EL (cell line): ENCODE measurements at places on chromosomes 1 and 21.

- peak; percentile 81 for DNase-seq
Measured at GRCh38 chr21:34743831-34744230, 75.0 kb downstream of the CLIC6 start.

- peak; percentile 73 for DNase-seq
Measured at GRCh38 chr1:31788825-31789256, 24.7 kb upstream of the ADGRB2 start.

GRCh38 chr1:61504305-61504704 is 220.6 kb downstream of the TM2D1 start:
- DNase-seq = no peak

- DNase-seq = no peak
Measured at GRCh38 chr21:45246386-45247320, 41.0 kb downstream of the POFUT2 start.

DNA sequence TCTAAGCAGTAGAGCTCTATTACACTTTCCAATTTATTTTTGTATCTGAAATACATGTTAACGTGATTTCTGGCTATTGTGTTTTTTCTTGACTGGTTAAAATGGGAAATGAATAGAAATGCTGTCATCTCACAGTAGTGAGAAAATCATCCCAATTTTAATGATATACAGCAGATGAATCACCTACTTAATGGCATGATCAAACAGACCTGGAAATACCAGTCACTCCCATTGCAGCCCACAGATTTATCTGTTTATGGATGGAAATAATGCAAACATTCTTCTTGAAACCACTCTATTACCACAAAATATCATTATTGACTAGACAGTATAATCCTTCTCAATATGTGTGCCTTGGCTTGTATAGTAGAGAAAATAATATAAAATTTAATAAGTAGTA is 497.8 kb upstream of the ADAMTS5 start:
- peak; percentile 26 for DNase-seq

DNA sequence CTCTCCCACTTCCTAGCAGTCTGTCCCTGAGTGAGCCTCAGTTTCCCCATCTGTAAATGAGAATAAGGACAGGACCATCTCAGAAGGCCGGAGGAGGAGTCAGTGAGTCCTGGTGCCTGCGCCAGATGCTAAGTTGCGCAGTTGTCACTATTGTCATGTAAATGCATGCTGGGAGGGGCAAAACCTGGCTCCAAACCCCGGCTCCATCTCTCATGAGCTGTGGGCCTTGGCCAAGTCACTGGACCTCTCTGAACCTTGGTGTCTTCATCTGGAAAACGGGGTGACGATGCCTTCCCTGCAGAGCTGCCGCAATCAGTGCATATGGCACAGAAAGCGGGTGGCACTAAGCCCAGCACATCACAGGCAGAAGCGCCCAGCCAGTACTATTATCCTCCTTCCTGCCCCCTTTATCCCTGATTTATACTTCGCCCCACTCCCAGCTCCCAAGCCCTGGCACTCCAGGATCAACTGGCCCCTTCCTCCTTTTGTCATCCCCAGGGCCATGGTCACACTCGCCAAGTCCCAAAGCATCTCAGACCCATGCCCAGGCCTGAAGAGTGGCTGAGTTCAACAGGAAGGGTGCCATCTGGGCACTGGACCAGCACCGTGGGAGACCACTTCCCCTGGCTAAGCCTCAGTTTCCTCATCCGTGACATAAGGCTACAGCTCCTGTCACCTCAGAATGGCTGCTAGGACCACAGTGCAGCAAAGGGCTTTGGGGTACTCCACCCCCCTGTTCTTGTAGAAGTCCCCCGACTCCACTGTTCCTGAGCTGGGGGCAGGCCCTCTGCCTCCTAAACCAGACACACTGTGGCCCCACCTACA is 4.3 kb upstream of the PLEKHG5 start:
- no peak for DNase-seq

GRCh38 chr1:233294913-233295236 is 650 bp downstream of the PCNX2 start:
- DNase-seq = peak; percentile 81

DNA sequence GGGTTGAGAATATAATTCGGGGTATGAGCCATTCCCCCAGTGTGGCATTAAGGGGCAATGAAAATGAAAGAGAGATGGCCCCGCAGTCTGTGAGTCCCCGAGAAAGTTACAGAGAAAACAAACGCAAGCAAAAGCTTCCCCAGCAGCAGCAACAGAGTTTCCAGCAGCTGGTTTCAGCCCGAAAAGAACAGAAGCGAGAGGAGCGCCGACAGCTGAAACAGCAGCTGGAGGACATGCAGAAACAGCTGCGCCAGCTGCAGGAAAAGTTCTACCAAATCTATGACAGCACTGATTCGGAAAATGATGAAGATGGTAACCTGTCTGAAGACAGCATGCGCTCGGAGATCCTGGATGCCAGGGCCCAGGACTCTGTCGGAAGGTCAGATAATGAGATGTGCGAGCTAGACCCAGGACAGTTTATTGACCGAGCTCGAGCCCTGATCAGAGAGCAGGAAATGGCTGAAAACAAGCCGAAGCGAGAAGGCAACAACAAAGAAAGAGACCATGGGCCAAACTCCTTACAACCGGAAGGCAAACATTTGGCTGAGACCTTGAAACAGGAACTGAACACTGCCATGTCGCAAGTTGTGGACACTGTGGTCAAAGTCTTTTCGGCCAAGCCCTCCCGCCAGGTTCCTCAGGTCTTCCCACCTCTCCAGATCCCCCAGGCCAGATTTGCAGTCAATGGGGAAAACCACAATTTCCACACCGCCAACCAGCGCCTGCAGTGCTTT is 9.4 kb downstream of the PROX1 start:
- no peak for DNase-seq

- no peak for DNase-seq
Measured at GRCh38 chr1:15833842-15834405, 13.6 kb upstream of the SPEN start.

GRCh38 chr1:191582169-191582568 is 576.1 kb upstream of the RGS18 start:
- DNase-seq = no peak

DNA sequence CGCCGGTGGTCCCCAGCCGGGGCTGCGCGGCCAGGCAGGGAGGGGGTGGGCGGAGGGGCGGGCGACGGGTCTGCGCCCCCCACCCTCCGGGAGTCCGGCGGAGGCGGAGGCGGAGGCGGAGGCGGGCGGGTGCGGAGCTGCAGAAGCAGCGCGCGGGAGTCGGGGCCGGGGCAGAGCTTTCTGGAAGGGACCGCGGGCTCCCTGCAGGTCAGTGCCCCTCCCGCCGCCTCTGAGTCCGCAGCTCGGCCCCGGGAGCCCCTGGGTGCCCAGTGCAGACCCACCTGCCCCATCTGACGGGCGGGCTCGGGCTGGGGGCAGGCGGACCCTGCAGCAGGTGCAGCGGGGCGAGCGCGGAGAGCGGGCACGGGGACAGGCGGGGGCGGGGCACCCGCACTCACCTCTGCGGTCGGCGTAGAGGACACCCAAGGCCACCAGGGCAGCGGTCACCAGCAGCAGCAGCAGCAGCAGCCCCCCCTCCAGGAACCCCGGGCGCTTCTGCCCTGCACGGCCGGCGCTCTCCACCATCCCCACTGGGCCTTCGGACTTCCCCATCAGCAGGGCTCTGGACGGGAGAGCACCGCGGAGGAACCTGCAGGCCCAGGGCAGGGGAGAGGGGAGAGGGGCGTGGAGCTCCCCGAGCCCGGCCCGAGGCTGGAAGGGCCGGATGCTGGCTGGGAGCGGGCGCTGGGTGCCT is 3.7 kb downstream of the MMEL1 start:
- DNase-seq = no peak

DNA sequence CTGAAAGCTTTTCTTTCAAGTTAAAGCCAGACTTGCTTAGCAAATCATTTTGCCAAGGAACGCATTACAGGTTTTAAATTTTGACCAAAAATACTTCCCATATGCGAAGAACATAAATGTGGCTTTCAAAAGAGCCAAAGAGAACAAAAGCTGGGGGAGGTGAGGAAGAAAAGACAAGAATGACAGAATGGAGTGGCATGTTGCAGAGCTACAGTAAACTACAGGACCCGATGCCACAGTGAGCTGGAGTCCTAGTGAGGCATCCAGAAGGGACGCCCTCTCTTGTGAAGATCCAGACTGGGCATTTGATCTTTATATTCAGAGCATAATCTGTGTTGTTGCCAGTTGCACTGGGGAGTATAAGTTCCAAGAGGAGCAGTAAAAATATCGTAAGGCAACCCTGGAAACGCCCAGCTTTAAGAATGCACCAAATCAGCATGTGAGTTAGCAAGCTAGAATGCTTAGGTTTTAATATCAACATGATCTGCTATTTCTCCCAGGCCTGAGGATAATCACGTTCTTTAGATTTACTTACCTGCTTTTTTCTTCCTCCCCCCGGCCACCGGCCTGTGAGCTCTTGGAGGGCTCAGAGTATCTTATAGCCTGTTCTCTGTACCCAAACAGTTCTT is 48.4 kb upstream of the HOOK1 start:
- DNase-seq = no peak

DNA sequence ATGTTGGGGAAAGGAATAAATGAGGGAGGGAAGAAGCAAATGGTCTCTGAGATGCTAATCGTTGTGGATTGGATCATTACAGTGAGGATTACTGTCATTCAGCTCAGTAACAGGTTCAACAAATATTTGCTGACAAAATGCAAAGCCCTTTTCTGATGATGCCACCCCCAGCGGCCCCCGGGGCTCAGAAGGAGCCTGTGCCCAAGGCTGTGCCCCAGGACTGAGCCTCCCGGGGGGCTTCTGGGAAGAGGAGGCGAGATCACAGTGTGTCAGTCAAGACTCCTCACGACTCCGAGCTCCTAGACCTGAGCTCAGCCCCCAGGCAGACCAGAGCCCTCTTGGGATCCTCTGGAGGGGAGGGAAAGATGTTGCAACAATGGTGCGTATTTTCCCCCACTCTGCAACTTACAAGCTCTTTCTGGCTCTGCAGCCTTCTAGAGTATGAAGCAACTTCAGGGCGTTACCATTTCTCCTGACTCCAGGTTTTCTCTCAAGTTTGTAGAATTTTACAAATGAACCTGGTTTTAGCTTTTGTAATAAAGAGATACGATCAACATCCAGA is 20.8 kb downstream of the EPHA8 start:
- no peak for DNase-seq

- no peak for DNase-seq
Measured at GRCh38 chr1:183288583-183288982, 102.5 kb downstream of the LAMC2 start.

- no peak for DNase-seq
Measured at GRCh38 chr1:41850029-41850428, 68.7 kb downstream of the HIVEP3 start.

GRCh38 chr1:197485790-197486189 is 217.7 kb downstream of the CRB1 start:
- DNase-seq = peak; percentile 5

DNA sequence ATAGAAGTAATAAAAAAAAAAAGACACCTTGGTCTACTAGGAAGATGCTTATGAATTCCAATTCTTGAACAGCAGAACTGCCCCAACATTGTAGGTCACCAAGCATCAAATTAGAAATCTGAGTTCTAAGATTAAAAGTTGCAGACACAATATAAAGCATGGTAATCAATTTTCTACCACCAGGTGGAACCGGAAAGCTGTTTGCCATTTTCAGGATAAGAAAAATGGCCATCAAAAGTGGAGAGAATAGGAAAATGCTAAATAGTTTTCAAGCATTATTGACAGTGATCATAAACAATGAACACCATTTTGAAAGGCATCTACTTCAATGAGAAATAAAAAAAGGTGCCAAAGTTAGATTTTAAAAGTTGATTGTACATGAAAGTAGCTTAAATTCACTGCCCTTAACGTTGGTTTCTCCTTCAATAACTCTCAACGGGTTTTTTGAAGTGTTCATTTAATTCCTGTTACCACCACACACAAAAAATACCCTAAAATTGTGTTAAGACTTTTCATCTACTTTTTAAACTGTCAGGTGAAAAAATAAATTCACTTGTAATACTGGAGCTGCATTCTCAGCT is 252.9 kb downstream of the KCNT2 start:
- DNase-seq = peak; percentile 27

- peak; percentile 75 for DNase-seq
Measured at GRCh38 chr1:7893529-7894180, 40.8 kb upstream of the UTS2 start.

GRCh38 chr1:30101016-30101415 is 622.4 kb downstream of the MATN1 start:
- no peak for DNase-seq

GRCh38 chr1:21469581-21469980 is 29.6 kb downstream of the NBPF3 start:
- no peak for DNase-seq

GRCh38 chr1:200409203-200409760 is 554 bp downstream of the ZNF281 start:
- DNase-seq = no peak

DNA sequence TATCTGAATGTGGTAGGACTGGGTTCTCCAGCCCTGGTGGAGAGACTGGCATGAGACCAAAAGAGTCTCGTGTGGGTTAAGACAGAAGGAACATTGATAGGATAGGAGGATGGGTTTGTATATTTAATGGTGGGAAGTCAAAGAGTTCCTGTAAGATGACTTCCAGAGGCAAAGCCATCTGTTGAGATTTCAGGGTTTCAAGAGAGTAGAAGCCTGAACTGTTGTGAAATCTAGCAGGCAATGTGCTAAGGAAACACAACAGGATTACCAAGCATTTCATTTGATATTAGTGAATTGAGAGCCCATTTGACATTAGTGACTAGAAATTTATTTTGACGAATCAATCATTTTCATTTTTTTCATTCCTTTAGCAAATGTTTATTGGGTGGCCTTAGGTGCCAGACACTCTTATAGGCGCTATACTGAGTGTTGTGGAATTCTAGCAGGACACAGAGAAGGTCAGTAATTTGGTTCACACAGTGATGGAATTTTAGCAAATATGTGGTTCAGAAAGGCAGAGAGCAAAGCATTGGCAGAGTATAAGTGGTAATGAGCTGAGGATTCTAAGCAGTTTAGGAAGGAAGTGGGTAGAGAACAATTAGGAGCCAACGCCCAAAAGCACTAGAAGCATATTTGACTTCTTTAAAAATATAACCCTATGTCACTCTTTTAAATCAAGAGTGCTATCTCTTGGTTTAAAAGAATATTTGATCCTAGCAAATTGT is 149.3 kb downstream of the AK5 start:
- DNase-seq = no peak

DNA sequence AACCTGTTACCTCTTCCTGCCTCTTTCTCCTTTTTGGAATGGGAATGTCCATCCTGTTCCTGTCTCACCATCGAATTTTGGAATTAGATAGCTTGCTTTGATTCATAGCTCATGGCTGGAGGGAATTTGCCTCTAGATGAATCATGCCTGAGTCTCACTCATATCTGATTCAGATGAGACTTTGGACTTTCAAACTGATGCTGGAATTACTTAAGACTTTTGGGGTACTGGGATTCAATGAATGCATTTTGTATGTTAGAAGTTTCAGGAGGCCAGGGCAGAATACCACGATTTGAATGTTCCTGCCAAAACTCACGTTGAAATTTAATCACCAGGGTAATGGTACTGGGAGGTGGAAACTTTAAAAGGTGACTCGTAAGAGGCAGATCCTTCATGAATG is 132.4 kb downstream of the DSCAM start:
- peak; percentile 2 for DNase-seq

GRCh38 chr1:235639226-235640205 is 10.1 kb downstream of the GNG4 start:
- DNase-seq = no peak
